ENCODE measurements at places on chromosomes 3 and 15.
A peak's percentile ranks its signal among the peaks of the same experiment; 100 is the strongest.

- no peak for DNase-seq
Observed at GRCh38 chr15:72117486-72118016, 399 bp downstream of the MYO9A start.

- no peak for DNase-seq
Observed at GRCh38 chr3:152930516-152930915, 95.6 kb downstream of the P2RY1 start.

- DNase-seq = no peak
Observed at GRCh38 chr3:57691411-57692132, 1.3 kb downstream of the DENND6A start.

DNA sequence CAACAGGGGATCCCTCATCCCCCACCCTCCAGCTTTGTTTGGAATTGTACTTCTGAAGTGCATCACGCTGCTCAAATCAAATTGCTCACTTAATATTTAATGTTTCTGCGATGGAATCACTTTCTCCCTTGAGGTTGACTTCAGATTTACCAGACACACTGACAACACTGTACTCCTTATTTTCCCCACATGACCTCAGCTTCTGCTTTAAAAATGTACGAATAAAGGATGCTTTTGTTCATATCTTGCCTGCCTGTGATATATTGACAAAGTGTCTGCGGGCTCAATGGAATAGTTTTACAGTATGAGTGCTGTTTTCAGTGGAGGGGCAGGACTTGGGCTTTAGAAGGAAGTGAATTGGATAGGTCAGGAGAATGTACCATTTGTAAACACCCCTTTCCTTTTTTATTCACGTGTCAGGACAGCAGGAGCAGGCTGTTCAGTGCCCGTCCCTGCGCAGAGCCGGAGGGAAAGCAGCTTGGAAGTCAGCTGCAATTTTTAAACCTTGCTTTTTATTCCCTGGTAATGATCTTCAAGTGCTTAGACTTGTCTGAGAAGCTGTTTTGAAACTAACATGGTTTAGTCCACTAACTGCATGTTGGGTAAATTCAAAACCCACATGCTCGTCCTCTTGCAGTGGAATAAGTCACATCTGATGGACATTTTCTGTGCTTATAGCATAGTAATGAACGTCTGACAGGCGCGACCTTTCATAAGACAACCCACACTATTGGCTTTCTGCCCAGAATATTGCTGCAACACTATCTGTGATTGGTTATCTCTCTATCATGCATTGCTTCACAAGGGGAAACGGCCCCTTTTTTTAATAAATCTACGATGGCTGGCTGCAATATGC, 29.9 kb downstream of the MBNL1 start:
- peak; percentile 97 for DNase-seq

- DNase-seq = no peak
Observed at GRCh38 chr3:121918779-121919483, 24.7 kb downstream of the SLC15A2 start.

DNA sequence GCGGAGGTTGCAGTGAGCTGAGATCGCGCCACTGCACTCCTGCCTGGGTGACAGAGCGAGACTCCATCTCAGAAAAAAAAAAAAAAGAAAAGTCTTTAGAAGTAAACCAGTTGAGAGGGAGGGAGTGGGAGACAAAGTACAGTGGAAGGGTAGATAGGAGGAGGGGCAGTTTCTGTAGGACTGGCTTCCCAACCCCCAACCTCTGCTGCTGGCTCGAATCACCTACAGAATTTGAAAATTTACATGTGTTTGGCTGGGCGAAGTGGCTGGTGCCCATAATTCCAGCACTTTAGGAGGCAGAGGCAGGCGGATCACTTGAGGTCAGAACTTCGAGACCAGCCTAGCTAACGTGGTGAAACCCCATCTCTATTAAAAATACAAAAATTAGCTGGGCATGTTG, 24.1 kb upstream of the SEMA4B start:
- DNase-seq = no peak

DNA sequence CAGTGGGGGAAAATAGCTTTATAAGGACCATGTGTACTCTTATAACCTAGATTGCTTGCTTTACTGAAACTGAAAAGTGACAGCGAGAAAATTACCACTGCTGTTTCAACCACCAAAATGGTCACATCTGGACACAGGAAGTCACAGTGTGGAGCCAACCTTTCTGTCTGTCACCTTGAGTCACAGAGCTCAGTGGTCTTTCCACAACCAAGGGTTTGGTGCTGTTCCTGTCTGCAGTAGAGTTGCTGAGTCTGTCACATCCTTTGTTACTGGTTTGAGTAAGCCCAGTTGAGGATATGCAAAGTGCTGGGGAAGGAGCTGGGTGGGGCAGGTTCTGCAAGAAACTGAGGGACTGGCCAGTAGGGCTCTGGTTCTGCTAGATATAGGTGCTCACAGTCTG, 139.1 kb upstream of the EIF1B start:
- no peak for DNase-seq

DNA sequence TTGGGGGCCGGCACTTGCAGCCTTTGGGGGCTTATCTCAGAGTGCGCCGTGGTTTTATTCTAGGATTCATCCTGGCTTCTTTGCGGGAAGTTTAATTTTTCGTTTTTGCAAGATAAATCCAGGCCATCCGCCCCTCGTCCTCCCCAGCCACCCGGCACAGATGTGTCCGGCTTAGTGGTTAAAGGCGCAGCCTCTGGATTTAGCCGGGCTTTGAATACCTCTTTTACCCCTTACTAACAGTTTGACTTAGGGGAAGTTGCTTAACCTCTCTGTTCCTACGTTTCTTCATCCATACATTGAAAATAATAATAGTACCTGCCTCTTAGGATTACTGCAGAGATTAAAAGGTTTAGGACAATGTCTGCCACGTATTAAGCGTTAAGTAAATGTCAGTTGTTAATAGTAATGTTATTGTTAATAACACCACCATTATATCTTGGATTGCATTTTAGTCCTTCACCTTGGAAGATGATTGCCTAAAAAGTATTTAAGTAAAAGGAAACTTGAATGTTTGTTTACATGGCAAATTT, 714 bp downstream of the ECT2 start:
- no peak for DNase-seq

- no peak for DNase-seq
Observed at GRCh38 chr3:169034401-169034800, 629.1 kb downstream of the MECOM start.

DNA sequence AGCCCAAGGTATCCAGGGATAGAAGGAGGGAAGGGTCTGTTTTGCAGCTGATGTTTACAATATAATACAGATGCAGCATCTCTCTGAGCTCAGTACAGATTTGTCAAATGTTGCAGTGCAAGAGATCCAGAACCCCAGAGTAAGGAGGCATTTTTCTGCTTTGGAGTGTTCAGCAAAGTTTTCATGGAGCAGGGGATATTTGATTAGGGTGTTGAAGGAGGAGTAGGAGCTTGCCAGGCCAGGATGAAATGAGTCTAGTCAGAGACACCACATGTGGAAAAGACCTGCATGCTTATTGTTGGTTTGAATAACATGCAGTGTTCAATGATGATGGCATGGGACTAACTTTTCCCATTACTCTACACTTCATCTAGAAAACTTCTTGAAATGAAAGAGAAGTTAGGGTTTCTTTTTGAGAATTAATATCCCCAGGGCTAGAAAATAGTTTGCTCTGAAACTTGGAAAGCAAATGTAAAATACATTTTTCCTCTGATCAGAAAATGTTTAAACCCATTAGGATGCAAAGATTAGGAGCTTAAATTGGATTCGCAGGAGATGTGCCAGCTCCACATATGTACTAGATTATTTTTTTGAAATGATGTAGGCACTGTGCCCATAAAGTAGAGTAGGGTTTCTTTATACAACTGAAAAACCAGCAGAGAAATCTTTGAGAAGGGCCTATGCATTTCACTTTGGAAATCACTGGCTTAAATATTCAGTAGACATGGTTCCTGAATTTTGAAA, 243.8 kb downstream of the CACNA2D3 start:
- no peak for DNase-seq

DNA sequence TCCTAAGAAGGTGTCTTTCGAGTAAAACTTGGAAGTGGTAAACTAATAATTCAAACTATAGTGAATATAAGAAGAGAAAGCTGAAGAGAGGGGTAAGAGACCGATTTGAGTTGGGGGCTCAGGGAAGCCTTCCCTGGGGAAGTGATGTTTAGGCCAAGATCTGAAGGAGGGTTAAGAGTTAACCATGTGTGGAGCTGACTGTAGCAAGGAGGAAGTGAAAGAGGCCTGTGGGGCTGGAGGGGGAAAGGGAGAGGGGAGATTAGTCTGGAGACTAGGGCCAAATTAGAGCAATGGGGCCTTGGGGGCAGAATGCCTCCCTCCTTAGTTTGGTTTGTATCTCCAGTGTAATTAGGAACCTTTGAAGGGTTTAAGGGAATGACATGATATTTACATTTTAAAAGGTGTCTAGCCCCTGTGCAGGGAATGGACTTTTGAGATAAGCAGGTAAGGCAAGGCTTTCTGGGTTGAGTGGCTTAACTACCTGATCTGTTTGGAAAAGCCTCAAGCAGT, 2.2 kb downstream of the ZNF592 start:
- no peak for DNase-seq

DNA sequence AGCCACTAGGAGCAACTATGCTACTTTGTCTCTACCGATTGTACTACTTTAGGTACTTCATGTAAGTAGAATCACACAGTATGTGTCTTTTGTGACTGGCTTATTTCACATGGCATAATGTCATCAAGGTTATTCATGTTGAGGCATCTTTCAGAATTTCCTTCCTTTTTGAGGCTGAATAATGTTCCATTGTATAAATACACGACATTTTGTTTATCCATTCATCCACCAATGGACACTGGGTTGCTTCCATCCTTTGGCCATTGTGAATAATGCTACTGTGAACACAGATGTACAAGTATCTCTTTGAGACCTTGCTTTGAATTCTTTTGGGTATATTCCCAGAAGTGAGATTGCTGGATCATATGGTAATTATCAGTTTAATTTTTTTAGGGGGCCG, 29.2 kb downstream of the MYO5A start:
- DNase-seq = no peak

GRCh38 chr15:78241017-78241416, 6.7 kb upstream of the ACSBG1 start:
- no peak for DNase-seq

GRCh38 chr3:117603097-117603496, 893.5 kb downstream of the TUSC7 start:
- no peak for DNase-seq

DNA sequence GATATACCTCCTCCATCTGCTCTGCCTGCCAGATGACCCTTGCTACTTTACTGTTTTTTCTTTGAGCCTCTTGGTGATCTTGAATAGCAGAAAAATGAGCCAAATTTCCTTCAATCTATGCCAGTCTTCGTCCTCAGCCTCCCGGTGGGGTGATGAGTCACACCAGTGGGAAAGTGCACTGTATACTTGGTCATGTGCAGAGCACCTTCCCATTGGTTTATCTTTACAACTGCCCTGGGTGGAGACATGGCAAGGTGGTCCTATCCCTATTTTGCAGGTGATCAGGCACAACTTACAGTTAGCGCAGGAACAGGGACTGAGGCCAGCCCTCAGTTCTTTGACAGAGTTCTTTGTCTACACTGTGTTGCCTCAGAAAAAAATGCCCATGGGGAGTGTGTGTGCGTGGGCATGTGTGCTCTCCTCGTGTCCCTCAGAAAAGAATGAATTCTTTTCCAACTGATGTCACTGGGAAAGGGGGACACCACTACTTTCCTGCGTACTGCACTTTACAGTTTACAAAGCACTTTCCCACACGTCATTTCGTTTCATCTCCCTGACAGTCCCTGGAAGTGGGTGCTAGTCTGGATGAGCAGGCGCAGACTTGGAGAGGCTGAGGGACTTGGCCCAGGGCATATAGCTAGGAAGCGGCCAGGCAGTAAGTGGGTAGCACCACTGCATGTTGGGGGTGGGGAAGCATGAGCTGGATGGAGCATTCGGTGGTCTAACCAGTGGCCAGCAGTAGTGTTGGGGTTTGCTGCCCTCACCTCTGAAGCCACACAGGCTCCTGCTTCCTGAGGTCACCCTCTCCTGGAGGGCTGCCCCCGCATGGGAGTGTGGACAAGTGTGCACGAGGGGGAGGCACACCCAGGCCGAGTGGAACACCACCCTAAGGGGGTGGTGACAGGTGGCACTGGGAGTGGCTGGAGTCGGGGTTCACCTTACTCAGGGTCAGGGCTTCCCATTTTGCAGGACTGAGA, 24.1 kb downstream of the SMAD3 start:
- no peak for DNase-seq

DNA sequence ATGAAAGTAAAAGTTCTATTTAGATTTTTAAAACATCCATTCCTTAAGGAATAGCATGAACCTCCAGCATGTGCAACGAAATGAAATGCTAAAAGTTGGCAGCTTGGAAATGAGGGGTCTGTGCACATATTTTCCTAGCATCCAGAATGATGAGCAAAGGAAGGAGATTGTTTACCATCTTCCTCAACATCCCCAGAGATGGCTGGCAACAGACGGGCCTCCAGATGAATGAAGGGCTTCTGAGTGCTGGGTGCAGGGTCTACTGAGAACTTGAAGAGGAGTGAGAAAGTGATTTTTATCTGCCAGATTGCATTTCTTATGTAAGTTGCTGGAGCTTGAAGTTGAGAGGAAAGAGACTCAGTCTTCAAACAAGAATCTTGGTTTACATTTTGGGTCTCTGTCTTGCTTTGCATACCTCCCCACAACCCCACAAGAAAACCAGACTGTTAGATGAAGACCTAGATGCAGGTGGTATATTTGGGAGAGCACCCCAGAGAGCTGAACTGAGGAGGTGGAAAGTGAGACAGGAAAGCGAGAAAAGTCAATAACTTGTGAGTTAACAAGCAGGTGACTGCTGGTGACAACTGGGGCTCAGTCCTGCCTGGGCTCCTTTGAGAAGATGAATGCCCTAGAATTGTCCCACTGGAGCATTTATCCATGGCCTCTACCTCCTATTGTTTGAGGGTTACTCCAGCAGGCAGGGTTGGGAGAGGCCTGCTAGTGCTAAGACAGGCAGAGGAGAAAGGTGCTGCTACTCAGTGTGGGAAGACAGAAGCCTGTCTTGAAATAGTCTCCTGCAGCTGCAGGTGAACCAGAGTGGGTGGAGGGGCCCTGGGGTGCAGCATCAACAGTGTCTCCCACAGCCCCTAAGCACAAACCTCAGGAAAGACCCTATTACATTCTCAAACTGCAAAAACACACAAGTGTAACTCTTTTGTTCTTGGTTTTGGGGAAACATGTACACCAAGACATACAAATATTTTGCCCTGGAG, 10.5 kb upstream of the CCK start:
- DNase-seq = no peak

- no peak for DNase-seq
Observed at GRCh38 chr3:101193957-101194356, 126.4 kb downstream of the IMPG2 start.

- peak; percentile 91 for DNase-seq
Observed at GRCh38 chr3:126782536-126782935, 78.5 kb downstream of the CHCHD6 start.

- no peak for DNase-seq
Observed at GRCh38 chr3:64808061-64808460, 120.3 kb upstream of the ADAMTS9 start.
